ENCODE measurements at places on chromosomes 1 and 21.

DNA sequence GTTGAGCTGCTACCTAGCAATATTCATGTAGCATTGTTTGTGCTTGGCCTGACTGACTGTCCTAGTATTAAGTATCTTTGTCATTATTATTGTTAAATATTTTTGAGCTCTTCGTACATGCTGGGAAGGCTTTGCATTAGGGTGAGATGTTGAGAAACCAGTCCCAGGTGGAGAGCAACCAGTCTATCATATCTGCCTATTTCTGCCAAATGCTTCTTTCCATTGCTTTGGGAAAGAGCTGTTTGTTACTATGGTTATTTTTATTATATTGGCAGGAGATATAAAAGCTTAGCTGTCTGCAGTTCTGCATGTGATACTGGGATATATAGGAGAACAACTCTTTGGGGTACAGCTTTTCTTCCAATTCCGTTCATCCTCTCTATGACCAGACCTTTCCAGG, 85.1 kb downstream of the CLDN17 start:
- DNase-seq = no peak

GRCh38 chr1:100516857-100517256, 21.1 kb upstream of the GPR88 start:
- DNase-seq = no peak

DNA sequence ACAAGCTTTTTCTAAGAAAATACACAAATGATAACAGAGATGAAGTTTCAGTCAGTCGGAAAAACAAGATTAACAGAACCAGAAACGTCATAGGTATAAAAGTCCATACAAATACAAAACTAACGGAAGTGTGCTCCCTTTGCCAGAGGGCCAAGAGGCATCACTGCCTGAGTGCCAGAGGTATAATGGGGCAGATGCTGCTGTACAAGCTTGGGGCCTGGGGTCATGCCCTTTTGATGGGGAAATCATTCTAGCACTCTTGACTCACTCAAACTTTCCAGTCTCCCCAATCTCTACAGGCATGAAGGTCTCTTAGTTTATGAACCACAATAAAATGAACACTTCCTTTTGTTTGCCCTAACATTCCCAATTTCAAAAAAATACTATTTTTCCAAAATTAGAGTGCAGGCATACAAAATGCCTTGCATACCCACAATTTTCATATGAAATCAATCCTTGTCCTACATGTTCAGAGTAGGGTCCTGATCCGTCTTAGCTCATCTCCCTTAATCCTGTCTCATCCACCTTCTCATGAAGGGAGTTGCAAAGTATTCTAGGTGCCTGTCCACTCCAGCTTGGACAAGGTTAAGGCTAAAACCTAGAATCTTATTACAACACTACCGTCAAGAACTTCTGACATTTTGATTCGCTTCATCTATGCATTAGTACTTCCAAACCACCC, 1.5 kb downstream of the RPL22 start:
- DNase-seq = no peak

DNA sequence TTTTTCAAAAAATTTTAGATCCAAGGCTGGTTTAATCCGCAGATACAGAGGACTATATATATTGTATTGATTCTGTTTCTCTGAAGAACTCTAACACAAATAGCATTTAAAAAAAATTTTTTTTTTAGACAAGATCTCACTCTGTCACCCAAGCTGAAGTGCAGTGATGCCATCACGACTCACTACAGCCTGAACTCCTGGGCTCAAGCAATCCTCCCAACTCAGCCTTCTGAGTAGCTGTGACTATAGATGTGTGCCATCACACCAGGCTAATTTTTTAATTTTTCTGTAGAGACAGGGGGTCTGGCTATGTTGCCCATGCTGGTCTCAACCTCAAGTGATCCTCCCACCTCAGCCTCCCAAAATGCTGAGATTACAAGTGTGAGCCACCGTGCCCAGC, 3.0 kb downstream of the ANKRD45 start:
- DNase-seq = no peak

GRCh38 chr1:220894025-220894923, 15.0 kb downstream of the HLX start:
- DNase-seq = peak; percentile 65

GRCh38 chr1:10679496-10680220, 116.8 kb downstream of the CASZ1 start:
- DNase-seq = peak; percentile 92

DNA sequence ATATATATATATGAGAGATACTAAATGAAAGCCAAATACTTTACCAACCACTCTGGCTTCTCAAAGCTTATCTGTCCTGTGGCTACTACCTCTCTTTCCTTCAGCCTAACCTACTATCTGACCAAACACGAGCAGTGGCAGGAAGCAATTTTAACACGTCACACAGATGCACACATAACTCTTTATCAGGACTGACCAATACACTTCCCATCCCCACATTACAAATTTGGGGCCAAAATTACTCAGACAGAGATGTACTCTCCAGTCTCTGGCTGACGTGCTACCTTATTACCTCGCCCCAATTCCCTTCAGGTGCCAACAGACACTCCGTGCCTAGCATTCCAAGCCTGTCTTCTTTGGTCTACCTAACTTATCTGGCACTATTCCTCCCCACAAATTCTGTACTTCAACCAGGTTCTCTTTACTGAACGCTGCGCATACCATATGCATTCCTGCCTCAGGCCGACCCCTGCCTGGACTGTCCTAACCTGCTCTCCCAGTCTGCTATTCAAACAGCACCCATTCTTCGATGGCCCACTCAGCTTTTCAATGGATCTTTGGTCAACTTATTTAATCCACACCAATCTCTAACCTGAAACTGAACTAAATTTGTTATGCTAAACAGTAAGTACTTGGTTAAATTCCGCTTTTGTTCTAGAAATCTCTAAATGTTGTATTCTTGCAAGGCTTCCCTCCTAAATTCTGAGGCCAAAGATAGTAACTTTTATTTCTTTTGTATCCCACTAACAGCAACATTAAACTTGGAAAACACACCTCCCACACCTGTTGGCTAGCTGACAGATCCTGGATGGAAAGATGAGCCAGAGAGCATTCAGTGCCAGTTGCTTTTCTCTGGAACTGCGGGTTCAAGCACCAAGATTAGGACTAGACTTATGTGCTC, 27.9 kb downstream of the RERE start:
- DNase-seq = peak; percentile 25

DNA sequence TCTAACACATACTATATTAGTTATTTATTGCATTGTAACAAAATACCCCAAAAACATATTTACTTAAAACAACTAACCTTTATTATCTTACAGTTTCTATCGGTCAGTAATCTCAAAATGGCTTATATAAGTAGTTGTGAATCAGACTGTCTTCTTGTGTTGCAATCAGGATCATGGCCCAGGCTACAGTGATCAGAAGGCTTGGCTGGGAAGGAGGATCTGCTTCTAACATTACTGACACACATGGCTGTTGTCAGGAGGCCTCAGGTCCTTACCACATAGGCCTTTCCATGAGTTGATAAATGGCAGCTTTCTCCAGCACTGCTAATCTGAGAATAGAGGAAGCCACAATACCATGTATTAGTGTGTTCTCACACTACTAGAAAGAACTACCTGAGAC, 33.7 kb downstream of the CFH start:
- DNase-seq = no peak

DNA sequence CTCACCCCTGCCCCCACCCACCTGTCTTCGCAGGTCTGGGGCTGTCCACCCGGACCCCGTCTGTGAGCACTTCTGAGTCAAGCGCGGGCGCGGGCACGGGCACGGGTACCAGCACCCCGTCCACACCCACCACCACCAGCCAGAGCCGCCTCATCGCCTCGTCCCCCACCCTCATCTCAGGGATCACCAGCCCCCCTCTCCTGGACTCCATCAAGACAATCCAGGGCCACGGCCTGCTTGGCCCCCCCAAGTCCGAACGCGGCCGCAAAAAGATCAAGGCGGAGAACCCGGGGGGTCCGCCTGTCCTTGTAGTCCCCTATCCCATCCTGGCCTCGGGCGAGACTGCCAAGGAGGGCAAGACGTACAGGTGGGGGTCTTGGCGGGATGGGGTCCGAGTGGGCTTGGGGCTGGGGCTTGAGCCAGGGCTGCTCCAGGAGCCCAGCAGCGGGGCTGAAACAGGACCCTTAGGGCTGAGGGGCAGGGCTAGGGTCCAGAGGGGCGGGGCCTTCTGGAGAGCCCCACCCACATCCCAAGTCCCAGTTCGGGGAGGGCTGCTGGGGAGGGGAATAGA, 23.9 kb downstream of the ZNF362 start:
- no peak for DNase-seq

DNA sequence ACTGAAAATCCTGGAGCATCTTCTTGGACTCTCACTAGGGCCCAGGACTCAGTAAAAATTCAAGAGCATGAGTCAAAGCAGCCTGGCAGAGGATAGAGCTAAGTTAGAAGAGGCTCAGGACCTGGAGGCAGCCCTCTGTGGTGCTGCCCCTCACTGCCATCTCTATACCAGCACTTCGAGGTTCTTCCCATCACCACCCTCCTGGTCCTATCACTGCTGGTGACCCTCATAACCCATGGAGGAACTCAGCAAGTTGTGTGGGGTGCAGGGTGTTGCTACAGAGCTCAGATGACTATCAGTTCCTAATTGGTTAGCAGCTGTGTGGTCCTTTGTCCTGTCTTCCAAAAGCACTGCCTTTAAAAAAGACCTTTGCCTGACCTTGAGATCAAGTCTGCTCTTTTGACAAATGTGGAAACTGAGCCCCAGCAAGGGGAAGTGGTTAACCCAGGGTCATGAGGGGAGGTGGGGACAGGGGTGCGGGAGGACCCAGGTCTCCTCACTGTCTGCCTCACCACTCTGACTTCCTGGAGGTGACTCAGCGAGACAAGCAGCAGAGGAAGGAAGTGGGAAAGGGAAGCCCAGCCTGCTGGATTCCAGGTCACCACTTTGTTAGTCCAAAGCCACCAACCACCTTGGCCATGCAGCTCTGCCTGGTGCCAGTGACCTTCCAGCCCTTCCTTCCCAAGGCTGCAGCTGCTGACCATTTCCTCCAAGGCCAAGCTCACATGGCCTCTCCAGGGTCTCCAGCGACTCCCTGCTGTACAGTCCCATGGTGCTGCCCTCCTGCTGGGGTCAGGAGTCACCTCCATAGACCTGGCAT, 199.4 kb upstream of the EDN2 start:
- DNase-seq = no peak

DNA sequence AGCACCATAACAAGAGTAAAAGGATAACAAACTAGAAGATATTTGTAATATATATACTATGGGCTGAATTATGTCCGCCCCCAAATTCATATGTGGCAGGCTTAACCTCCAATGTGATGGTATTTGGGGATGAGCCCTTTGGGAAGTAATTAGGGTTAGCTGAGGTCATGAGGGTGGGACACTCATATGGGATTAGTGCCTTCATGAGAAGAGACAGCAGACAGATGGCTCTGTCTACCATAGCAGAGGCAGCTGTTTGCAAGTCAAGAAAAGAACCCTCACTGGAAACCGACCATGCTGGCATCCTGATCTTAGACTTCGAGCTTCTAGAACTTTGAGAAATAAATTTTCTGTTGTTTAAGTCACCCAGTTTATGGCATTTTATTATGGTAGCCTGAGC, 303.6 kb downstream of the LMO4 start:
- DNase-seq = no peak

- no peak for DNase-seq
Measured at GRCh38 chr1:72481420-72481970, 199.2 kb upstream of the NEGR1 start.

- DNase-seq = no peak
Measured at GRCh38 chr1:54819195-54819536, 18.0 kb upstream of the TTC22 start.

DNA sequence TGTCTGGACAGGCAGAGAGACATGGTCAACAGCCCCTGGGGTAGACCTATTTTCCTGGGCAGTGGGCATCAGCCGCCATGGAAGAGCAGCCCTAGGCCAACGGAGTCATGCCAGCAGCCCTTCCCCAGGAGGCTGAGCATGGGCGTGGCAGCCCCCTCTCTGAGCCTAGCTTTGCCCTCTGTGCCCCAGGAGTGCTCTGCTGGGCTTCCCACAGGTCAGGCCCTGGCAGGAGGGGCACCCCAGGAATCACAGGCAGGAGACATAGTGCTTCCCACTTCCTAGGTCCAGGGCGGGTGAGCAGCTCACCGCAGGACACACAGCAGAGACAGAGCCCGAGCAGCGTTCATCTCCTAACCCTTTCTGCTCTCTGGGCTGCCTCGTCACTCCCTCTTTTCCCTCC, 132.8 kb downstream of the GLIS1 start:
- no peak for DNase-seq

- no peak for DNase-seq
Measured at GRCh38 chr1:20699558-20699957, 18.2 kb downstream of the KIF17 start.

Measured in neural progenitor cell (in vitro differentiated cells).